ENCODE measurements at places on chromosomes 4 and X.

DNA sequence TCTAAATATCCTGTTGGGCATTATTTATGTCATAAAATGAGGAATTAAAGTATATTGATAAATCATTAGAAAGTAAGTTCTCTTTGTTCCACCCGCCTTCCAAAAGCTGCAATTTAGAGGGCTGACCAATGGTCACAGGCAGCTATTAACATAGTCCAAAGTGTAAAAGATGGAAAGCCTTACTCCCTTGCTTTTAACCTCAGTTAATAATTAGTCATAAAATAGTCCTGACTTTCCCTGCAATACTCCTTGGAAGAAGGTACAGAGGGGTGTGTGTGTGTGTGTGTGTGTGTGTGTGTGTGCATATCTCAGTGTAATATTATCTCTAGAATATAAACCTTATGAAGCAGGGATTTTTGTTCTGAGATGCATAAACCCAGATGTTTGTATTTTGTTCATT, 275.4 kb downstream of the FAT4 start:
- no peak for DNase-seq

DNA sequence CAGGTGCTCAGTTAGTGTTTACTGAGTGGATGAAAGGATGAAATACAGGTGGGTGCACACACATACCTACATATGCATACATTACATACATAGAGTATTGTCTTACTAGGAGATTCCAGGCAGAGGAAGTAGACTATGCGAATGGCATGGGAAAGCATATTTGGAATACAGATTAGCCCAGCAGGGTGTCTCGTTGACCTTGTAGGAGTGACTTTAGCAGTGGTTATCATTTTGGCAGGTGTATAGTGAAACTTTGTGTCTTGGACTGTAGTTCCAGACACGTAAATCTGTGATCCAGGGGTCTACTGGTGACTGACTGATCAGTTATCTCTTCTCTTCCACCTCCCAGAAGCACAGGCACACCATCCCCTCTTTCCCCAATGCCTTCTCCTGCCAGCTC, 86.3 kb downstream of the KLHL8 start:
- no peak for DNase-seq

- DNase-seq, result no peak
These were observed 30.3 kb downstream of the AMMECR1 start for GRCh38 chrX:110287605-110288004.

DNA sequence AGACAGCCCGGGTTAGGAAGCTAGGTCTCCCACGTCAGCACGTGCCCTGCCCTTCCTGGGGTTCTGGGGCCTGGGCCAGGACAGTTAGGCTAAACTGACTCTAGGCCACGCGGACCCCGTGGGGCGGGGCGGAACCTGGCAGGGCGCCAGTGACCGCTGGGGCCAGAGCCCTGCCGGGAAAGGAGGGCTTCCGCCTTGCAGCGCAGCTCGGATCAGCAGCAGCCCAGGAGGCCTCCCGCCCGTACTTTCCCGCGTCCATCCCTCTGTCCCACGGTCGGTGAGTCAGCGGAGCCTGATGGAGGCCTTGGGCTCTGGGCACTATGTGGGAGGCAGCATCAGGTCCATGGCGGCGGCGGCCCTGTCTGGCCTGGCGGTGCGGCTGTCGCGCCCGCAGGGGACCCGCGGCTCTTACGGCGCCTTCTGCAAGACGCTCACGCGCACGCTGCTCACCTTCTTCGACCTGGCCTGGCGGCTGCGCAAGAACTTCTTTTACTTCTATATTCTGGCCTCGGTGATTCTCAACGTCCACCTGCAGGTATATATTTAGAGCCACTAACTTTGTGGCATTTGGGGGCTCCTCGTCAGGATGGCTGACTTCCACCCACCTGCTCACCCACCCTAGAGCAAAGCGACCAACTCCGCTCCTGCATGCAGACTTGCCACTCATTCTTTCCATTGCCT, at the start of gene SMIM10:
TSS of gene SMIM10 (plus strand) at position 191 of the 681 bp plus-strand sequence. CDS start at position 296, 105 bp downstream.
- peak; percentile 52 for DNase-seq

- DNase-seq, result no peak
These were observed 32.4 kb downstream of the KLHL8 start for GRCh38 chr4:87188048-87188447.

GRCh38 chr4:48153791-48154550, 19.9 kb upstream of the TXK start:
- no peak for DNase-seq

- no peak for DNase-seq
These were observed 241.4 kb upstream of the PGRMC2 start for GRCh38 chr4:128528793-128529553.

DNA sequence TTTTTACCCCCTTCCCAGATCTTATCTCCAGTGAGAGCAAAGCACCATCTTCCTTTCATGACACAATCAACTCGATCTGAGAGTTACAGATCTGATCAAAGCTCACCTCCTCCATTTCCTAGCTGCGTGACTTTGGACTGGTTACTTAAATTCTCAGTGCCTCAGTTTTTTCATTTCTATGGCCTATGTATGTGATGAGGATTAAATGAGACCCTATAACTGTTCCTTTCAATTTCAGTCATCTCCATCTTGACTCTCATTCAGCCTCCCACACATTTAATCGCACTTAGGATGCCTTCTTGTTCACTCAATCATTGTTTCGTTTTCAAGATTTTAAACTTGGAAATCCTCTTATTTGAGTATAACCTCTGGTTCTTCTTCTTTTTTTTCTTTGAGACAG, 20.1 kb upstream of the CXCR3 start:
- DNase-seq, result no peak

DNA sequence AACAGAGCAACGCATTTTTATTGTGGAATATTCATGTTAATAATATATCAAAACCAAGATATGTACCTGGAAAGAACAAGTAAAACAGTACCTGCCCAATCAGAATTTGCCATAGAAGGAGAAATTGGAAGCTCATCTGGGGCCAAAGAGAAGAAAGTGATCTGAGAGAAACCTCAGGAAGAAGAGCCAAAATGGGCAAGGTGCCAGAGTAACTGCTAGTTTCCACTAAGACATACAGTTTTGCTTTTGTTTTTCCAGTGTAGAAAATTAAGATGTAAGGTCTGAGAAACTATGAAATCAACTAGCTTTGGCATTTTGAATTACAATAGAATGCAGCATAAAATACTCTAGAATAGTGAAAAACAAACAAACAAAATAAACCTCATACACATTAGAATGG, 2201.2 kb downstream of the ARAP2 start:
- DNase-seq, result no peak

- no peak for DNase-seq
These were observed 44.1 kb downstream of the LARP7 start for GRCh38 chr4:112680996-112681395.

DNA sequence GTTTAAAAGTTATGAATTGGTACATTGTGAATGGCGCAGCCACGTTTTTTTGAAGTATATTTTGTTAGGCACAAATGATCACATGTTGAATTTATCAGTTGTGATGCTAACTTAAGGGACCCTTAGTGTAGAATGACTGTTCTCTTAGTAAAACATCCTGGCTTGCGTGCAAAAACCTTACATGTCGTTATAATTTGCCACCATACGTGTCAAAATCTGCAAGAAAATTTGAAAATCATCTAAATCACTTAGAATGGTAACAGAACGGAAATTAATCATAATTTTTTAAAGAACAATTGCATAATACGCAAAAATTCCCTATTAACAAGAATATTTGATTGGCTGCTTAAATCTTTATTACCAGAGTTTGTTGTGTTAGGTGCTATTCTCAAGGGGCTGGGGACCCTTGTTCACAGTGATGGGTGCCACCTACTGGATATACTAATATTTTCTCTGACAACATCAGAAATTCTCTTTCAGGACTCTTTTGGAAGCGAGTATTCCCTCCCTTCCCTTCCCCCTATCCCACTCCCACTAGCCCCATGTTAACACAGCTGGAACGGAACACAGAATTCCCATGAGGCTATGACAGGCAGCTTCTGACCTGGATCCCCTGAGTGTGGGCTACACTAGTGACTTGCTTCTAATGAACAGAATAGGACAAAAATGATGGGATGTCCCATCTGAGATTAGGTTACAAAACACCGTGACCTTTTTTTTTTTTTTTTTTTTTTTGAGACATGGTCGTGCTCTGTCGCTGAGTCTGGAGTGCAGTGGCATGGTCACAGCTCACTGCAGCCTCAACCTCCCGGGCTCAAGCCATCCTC, 71.8 kb downstream of the SUPT20HL2 start:
- DNase-seq, result no peak

GRCh38 chrX:63258144-63258543, 93.0 kb downstream of the SPIN4 start:
- DNase-seq, result no peak

DNA sequence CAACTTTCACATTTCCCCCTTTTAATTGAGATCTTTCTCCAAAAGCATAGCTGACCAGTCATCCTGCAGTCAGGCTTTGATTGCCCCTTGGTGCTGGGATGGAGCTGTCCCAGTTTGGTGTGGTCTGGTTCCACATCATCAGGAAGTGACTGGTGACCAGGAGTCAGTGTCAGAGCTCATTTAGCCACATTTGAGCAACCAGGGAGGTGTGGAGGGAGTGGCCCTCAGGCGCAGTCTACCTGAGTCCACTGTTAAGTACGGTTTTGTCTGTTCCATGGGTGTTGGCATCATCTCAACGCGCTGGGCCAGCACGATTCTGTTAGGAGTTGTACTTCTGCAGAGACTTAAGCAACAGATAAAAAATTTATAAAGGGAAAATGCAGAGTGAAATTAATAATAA, 52.6 kb downstream of the RGS12 start:
- DNase-seq, result no peak

DNA sequence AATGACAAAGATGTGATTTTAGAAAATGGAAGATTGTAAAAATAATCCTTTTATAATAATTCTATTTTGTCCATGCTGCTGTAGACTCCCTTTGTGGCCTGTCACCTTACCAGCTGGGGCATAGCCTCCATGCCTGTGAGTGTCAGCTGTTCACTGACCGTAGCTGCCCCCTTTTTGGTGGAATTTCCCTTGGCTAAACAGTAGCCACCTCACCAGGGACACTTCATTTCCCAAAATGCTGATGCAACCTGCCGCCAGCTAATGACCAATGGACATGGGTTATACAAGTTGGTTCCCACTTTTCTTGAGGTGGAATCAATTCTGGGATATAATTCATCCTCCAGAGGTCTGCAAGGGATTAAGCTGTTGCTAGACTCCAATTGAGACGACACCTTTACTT, 368.4 kb downstream of the PRDM5 start:
- DNase-seq, result no peak

DNA sequence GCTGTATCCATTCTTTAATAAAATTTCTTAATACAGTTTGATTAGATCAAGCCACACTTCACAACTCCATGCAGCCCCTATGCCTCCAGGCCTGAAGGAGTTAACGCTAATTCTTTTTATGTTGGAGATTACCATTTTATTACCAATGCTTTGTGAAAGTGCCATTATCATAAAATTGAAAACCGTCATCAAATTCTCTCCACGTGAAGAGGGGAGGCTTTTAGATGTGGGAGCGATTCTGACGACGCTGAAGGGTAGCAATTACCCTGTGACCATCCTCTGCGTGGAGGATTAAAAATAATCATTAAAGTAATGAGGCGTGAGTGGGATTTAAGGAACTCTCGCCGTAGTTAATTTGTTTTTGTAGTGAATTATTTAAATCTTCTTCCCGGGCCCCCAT, 278.8 kb downstream of the CRLF2 start:
- DNase-seq, result no peak

- no peak for DNase-seq
These were observed 4.3 kb downstream of the SOWAHD start for GRCh38 chrX:119762718-119763117.

DNA sequence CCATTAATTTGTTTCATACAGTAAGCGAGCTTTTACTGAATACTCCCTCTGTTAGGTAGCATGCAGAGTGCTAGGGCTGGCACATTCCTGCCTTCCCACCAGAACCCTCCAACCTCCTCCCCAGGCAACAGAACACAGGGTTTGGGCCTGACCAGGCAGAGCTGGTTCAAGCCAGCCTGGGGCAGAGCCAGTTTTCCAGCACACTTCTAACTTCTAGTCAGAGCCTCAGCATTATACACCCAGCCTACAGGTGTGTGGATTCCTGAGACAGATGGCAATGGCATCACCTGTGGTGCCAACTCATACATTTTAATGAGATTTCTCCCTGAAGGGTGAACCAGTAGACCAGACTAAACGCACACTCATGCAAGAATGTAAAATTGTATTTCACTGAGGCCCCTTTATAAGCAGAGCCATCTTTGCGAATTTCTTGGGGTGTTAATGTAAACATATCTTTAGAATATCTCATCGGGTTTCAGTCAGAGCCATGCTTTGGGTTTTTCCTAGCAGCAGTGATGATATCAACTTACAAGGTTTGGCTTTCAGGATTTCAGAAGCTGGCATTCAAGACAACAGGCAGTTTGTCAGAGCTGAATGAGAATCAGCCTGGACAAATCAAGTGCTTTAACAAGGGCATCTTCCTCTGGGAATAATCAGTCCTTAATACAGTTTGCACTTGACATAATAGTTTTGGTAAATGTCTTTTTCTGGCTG, 92.0 kb downstream of the GATB start:
- no peak for DNase-seq

DNA sequence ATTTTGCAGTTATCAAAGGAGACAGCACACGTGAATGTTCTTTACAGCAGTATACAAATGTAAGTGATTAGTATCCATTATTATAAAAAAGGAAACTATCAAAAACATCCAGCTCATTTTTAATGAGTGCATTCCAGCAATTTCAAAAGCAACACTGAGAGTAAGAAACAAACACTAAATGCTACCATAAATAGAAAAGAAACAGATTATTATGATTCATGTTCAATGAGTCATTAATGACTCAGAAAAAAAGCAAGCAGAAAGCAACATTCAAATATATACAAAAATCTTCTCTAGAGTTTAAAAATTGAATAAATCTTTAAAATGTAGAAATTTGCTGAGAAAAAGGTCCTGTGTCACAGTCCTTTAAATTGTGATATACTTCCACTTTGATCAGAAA, 346.5 kb upstream of the FMR1 start:
- DNase-seq, result no peak

GRCh38 chr4:2811830-2812611, 19.1 kb downstream of the SH3BP2 start:
- peak; percentile 88 for DNase-seq

GRCh38 chr4:140330311-140330900, 43.0 kb upstream of the SCOC start:
- DNase-seq, result peak; percentile 17
